ENCODE measurements at places on chromosomes 1 and 21.
A peak's percentile ranks its signal among the peaks of the same experiment; 100 is the strongest.

GRCh38 chr1:97006044-97006661, 284.6 kb downstream of the PTBP2 start:
- DNase-seq = peak; percentile 14

GRCh38 chr1:36297062-36297461, 9.1 kb upstream of the SH3D21 start:
- no peak for DNase-seq

GRCh38 chr1:246959944-246960693, 28.4 kb upstream of the AHCTF1 start:
- no peak for DNase-seq

- DNase-seq = no peak
Observed at GRCh38 chr1:45012639-45013278, 705 bp downstream of the UROD start.
